ENCODE measurements at places on chromosomes 11 and 22.

GRCh38 chr11:74730571-74731260 lies 510 bp downstream of the CHRDL2 start:
- DNase-seq = peak; percentile 64

DNA sequence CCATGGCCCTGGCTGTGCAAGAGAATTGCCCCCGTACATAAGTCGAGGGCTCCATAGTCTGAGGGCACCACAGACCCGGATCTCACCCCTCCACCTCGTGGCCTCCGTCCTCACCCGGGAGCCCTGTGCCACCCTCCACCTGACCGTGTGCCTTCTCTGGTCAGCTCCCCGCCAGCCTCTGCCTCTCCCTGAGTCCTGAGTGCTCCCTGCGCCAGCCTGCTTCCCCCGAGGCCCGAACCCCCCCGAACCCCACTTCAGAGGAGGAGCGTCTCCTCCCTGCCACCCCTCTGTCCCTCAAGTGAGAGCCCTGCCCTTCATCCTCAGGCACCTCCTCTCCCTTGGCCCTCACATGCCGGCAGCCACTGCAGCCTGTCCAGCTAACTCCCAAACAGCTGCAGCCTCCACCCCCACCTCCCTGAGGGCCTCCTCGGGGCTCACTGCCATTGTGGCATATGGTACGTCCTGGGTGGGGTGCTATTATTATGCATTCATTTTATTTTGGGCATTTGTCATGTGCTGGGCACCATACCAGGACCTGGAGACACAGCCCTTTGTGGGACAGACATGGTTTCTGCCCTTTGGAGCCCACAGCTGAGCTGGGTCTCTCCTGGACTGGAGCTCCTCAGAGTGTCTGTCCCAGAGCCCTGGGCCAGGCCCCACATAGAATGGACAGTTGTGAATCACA lies 67.2 kb downstream of the MYO7A start:
- DNase-seq = no peak

GRCh38 chr11:69233744-69234570 lies 60.0 kb upstream of the MYEOV start:
- DNase-seq = no peak

- DNase-seq = no peak
These were observed 9.8 kb upstream of the POU2AF1 start for GRCh38 chr11:111388842-111389241.

GRCh38 chr11:44597358-44598012 lies 32.0 kb downstream of the CD82 start:
- no peak for DNase-seq

- peak; percentile 58 for DNase-seq
These were observed 2.0 kb downstream of the TENM4 start for GRCh38 chr11:79438631-79439409.

- DNase-seq = no peak
These were observed 30.9 kb downstream of the ARAP1 start for GRCh38 chr11:72721276-72721675.

DNA sequence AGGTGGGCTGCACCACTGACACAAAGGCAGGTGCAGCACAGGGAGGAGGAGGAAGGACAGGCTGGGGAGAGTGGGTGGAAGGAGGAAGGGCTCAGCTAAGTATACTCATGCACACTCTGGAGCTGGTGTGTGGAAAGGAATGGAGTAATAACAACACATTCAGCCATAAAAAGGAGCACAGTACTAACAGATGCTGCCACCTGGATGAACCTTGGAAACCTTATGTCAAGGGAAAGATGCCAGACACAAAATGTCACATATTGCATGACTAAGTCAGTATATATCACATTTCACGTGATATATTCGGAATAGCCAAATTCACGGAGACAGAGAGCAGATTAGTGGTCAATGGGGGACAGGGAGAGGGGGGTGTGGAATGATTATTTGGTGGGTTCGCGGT lies 389.6 kb upstream of the SYN3 start:
- no peak for DNase-seq

DNA sequence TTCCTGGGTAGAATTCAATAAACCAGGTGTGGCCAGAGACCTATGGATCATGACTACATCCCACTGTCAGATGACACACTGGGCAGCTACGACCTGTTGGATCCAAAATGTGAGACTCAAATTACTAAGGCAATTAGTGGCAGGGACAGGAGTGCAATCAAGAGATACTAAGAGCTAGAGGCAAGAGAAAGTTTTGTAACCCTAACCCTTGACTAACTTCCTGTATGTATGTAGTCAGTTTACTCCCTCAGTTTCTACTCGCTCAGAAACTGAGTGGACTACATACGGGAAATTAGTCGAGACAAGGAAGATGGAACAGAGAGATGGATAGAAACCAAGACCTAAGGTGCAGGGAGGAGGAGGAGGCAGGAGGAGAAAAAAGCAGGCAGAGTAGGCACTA lies 2.7 kb downstream of the CYB5R2 start:
- DNase-seq = no peak

- DNase-seq = no peak
These were observed 39.8 kb upstream of the CDON start for GRCh38 chr11:126102436-126102981.

Data from GM23338 (cell line).